ENCODE measurements at places on chromosomes 16 and 17.
A peak's percentile ranks its signal among the peaks of the same experiment; 100 is the strongest.

DNA sequence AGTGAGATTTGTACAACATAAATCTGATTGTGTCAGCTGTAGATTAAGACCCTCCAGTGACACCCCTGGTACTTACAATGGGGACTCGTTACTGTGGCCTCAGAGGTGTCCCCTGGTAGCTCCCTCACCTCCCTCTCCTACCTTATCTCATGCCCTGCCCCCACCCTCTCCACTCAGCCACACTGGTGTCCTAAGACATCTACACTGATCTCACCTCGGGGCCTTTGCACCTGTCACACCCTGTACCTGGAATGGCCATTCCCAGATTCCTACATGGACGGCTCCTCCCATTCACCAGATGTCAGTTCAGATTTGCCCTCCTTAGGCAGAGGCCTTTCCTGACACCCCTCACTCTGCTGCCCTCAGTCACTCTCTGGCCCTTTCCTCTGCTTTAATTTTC lies 319.3 kb downstream of the CPPED1 start:
- no peak for DNase-seq

GRCh38 chr16:10618710-10619209 lies 38.4 kb upstream of the EMP2 start:
- no peak for DNase-seq

DNA sequence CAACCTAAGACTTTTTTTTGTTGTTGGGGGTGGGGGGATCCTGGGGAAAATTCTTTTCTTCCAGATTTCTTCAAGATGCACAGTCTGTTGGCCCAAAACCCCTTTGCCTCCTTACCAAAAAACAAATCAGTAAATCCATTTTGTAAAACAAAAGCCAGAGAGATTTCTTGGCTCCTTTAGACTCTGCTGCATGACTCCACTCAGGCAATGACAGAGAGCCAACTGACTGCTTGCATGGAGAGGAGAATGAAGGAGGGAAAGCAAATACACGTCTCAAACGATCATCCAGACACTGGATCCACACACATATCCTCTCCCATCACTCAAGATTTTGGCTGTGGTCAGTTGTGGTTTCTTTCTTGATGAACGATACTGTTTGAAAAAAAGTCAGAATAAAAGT lies 13.8 kb downstream of the COPRS start:
- no peak for DNase-seq

DNA sequence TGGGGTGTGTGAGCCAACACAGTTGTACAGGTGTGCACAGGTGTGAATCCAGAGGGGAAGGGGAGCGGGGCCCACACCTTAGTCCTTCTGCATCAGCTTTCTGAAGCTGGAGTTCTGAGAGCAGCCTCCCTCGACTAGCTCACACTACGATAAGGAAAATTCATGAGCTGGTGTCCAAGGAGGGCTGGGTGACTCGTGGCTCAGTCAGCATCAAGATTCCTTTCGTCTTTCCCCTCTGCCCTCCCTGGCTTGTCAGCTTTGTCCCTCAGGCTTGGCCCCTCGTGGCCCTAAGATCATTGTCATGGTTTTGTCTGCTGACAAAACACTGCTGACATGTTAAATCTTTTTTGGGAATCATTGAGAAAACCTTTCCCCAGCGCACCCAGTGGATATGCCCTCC lies 47.5 kb downstream of the OR1D5 start:
- DNase-seq = no peak

GRCh38 chr17:74919440-74920305 lies 3.4 kb downstream of the USH1G start:
- DNase-seq = no peak

GRCh38 chr17:15340966-15341365 lies 431 bp downstream of the TEKT3 start:
- DNase-seq = no peak

- DNase-seq = no peak
Observed at GRCh38 chr16:65543781-65544740, 422.2 kb upstream of the CDH11 start.

DNA sequence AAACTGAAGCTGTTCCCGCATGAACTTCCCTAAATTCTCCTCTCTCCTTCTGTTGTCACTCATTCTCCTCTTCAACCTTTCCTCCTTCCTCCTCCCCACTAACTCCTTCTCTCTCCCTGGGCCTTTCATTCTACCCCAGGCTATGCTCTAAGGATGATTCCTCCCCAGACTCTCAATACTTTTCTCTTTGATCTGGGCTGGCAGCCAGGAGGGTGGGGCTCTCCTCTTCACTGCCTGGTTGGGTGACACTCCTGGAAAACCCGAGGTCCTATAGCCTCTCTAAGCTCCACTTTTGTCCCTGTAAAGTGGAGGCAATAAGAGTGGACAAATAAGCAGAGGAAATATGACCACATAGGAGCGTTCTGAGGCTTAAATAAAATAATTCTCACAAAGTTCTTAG lies 46.2 kb downstream of the HSD17B2 start:
- DNase-seq = no peak

- no peak for DNase-seq
Observed at GRCh38 chr16:73094371-73094770, 46.4 kb upstream of the ZFHX3 start.

- peak; percentile 81 for DNase-seq
Observed at GRCh38 chr17:78133971-78134898, 3.7 kb downstream of the TMC8 start.

DNA sequence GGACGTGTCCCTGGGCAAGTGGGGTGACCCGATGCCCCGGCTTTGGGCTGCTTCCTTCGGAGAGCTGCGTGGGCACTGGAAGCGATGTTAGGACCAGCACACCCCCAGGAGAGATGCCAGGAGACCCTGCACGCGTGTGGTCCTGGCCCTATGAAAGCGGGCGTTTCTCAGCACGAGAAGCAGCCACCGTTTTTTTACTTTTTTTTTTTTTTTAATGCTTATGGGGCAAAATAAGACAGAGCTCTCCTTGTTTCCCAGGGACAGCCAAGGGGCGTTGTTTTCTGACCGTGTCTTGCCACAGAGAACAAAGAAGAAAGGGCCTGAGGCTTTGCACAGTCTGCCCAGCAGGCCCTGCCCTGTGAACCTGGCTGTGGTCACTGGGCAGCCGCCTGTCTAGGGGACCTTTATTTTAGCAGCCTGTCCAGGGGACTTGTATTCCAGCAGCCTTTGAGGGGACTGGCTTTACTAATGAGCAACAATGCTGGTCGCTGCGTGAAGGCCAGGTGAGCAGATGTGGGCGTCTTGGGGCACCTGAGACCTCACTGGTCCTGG lies 996 bp downstream of the SLC25A10 start:
- no peak for DNase-seq

- DNase-seq = no peak
Observed at GRCh38 chr17:80110927-80111701, 9.7 kb downstream of the GAA start.

DNA sequence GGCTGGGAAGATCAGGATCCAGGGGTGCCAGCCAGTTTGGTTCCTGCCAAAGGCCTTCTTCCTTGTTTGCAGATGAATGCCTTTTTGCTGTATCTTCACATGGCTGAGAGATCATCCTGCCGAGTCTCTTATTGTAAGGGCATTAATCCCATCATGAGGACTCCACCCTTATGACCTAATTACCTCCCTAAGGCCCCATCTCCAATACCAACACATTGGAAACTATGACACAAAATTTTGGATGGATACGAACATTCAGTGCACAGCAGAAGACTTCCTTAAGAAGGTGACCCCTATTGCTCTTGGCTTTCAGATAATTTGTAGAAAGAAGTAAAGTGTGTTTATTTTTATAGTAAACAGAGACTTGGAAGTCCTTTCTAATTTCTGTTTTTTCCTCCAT lies 1164.7 kb upstream of the CDH8 start:
- no peak for DNase-seq

GRCh38 chr17:38906460-38907228 lies 18.8 kb upstream of the LASP1NB start:
- no peak for DNase-seq
